ENCODE measurements at places on chromosomes 5 and 9.
A peak's percentile ranks its signal among the peaks of the same experiment; 100 is the strongest.

DNA sequence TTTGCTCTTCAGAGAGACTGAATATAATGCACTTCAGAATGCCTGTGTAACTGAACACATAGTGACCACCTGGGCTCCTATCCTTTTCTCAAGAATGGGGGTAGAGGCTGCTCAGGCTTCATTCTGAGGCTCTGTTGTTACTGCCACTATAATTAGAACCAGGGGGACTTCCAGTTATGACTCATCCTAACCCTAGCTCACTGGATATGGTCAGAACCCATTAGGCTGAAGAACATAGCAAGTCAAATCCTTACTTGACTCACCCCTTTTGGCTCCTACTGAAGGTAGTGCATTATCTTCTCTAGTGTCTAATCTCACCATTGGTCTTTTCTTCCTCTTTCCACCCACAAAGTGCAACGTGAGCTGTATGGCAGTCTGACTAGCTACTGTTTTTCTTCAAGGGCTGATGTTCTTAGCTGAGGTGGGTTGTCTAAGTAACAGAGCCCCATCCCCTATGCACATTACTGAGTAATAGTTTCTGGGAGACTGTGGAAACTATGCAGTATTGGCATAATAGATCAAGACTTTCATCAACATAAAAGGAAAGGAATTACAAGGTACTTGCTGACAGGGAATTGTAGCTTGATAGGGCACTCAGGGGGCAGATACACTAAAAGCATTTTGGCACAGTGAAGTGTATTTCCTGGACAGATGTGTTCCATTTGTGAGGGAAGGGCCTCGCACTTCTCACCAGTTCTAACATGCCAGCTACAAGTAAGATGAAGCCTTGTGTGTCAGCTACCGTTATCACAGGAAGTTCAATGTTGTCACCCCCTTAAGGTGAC, 431.0 kb upstream of the MEF2C start:
- peak; percentile 86 for DNase-seq

DNA sequence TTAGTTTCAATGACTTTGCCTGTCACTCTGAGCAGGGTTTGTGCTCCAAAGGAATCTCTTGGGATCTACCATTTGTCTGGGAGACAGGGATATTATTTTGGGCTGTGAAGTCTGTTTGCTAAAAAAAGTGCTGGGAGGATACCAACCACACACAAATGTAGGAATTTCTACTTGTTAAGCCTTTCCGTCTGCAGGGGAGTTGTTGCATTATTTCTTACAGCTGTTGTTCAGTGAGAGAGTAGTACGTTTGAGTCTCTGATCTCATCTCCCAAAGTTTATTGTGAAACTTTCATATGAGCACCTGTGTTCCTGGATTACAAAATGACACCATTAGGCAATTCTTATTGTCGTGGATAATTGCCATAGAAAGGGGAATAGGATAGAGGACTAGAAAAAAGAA, 78.3 kb upstream of the SEMA6A start:
- DNase-seq, result no peak

DNA sequence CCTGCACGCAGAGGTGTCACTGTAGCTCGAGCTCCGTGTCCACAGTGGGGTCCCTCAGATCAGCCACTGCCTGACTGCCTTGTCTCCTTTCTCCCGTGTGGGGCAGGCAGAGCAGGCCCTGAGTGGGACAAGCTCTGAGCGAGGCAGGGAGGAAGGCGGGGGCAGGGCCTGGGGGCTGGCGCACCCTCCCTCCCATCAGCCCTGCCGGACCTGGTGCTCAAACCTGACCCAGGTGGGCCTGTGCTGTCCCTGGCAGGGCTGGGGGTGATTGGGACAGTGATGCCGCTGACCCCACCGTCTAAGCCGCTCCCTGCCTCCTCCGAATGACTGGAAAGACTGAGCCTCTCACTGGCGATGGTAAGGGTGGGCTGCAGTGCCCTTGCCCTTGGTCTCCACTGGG, 60.9 kb downstream of the KCNT1 start:
- DNase-seq, result no peak

GRCh38 chr5:41373230-41373629, 137.2 kb downstream of the PLCXD3 start:
- DNase-seq, result no peak

DNA sequence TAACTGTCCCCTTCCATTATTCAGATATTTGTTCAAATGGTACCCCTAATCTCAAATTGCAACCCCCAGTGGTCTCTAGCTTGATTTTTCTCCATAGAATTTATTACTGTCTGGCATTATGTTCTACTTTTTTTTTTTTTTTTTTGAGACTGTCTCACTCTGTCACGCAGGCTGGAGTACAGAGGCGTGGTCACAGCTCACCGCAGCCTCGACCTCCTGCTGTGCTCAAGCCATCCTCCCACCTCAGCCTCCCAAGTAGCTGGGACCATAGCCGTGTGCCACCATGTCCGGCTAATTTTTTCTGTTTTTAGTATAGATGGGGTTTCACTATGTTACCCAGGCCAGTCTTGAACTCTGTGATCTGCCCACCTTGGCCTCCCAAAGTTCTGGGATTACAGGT, 2.0 kb upstream of the REEP5 start:
- DNase-seq, result no peak

DNA sequence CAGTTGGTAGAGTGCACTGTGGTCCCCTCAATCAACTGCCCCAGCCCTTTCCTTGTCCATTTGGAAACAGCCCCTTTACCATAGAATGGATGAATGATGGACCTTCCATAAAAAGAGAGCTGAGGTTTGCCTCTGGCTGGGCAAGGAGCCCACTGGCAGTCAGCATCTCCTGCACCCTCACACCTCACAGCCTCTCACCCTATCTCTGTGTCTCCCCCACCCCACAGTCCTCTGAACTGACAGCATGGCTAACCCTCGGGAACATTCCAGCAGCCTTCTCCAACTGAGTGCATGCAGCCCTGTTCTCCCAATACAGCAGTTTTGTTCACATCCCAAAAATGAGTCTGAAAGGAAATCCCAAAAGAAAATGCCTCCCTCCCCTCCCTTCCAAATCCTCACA, 51.7 kb downstream of the RETREG1 start:
- no peak for DNase-seq

DNA sequence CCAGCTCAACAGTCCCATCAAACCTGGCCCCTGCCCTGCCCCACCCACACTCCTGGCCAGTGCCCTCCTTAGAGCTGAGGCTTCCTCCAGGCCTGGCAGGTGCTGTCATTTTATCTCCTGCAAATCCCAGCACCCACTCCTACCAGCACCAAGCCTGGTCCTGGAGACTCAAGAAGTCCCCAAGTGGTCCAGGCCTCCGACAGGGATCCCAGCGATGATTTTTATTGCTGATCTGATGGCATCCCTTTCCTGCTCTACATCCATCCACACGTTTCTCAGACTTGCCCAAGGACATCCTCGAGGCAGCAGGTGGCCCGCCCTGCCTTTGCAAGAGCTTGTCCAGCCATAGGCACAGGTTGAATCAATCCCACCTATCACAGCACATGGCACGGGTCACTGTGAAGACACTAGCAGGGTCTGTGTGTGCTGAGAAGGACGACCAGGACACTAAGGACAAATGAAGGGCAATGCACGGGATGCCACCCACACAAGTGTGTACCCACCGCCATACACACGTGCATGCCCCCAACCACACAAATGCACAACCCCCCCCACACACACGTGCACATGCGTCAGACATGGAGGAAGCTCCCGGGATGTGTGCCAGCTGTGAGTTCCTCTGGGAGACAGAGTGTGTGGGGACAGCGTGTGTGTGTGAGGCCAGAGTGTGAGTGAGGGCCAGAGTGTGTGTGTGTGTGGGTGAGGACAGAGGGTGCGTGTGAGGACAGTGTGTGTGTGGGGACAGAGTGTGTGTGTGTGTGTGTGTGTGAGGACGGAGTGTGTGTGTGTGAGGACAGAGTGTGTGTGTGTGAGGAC, 62.4 kb upstream of the UBAC1 start:
- DNase-seq, result no peak

DNA sequence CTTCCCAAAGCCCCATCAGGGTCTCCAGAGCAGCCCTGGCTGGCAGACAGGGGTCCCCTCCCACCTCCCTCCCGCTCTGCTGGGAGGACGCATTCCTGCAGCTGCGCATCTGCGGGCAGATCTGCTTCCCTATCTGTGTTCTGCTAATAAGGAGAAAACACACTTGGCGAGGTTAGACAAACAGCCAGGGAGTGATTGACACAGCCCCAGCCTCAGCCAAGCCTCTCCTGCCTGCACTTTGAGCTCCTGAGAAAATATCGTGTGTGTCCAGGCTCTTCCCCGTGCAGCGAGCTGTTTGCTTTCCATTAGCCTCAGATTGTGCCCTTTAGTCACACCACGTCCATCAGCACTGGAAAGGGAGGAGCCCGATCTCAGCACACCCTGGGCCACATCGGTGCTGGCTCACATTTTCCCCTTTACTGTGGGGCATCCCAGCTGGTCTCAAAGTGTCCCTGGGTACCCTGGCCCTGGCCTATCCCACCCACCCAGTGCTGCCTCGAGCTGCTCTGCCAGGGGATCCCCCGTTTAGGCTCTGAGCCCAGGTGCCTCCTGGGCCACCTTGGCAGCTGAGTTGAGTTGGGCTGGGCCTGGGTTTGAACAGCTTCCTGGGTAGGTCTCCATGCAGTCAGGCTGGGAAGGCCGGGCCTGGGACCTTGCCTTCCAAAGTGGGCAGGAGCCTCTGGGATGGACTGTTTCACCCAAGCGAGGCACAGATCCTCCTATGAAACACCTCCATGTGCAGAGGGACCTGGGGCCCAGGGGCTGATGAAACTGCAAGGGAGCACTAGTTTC, 61.1 kb downstream of the BARX1 start:
- no peak for DNase-seq

- DNase-seq, result peak; percentile 74
Observed at GRCh38 chr5:50751064-50751657, 84.7 kb downstream of the PARP8 start.

Data from activated CD4-positive, alpha-beta T cell treated with anti-CD3 and anti-CD28 coated beads, Interleukin-10, Interleukin-2, amounts not matched to agents 100 ng/mL and 50 ng/mL, durations not matched to agents 16 hours and 8 hours (primary cell).